Karpas-422 (cell line): ENCODE measurements at places on chromosomes 1 and 21. TPM values are rescaled to one million over a fixed set of nuclear protein-coding genes. Genes with fewer than 3 reads are reported as not detected.
A peak's percentile ranks its signal among the peaks of the same experiment; 100 is the strongest.

DNA sequence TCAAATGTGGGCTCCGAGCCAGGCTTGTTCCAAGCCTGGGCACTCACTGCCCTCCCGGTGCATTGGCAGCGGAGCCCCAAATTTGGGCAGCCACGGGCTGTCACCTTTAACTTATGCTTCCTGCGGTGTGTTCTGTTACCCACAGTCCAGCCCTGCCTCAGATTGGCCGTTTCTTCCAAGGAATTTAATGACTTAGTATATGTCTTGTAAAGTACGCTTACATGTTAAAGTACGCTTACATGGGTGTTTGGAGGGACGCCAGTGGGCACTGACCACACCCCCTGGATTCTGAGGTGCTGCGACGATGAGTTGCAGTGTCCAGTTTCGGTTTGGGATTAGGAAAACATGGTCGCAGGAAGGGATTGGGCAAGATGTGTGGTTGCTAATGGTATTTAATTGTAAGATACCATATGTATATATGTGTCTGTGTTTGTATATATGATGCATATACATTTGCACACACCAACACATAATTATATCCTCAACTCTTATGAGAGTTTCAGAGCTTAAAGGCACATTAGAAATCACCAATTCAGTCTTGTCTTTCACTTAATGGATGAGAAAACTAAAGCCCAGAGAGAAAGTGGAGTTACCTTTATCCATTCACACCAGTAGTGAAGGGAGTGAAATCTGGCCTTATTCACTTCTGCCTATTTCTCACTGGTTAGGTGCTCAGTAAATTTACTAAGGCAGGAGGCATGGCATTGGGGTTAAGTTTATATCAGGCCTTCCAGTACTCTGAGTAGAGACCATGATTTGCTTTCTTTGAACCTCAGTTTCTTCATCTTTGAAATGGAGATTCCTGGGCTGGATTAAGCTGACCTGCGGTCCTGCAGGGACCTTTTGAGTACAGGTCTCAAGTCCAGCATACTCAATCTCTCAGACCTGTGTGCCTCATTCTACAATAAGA lies 1.0 kb downstream of the SMYD2 start:
- H3K27ac ChIP-seq = no peak overlapping the region
- DNase-seq = no peak
- peaks cover 21% of the 10 kb centered on the region for H3K4me1 ChIP-seq

GRCh38 chr1:242522996-242523718 lies 1.3 kb downstream of the PLD5 start:
- H3K36me3 ChIP-seq = no peaks in the 10 kb centered on the region
- DNase-seq = no peak
- no peaks in the 10 kb centered on the region for H3K4me1 ChIP-seq

GRCh38 chr1:220717800-220718640 lies 27.9 kb downstream of the C1orf115 start:
- no peak for DNase-seq
- peak overlapping the region; percentile 1; the same call in 1 of the 2 replicates for H3K27ac ChIP-seq
- H3K4me3 ChIP-seq = peak overlapping the region; percentile 6; the same call in 1 of the 2 replicates
- H3K27me3 ChIP-seq = no peaks in the 10 kb centered on the region
- H3K4me1 ChIP-seq = peaks cover 21% of the 10 kb centered on the region

- H3K27ac ChIP-seq = no peak overlapping the region
- DNase-seq = no peak
- no peaks in the 10 kb centered on the region for H3K27me3 ChIP-seq
- no peak overlapping the region for H3K4me3 ChIP-seq
- H3K4me1 ChIP-seq = no peaks in the 10 kb centered on the region
These were observed 302.0 kb downstream of the SIPA1L2 start for GRCh38 chr1:232327899-232328298.

- no peak overlapping the region for H3K27ac ChIP-seq
- H3K4me1 ChIP-seq = no peaks in the 10 kb centered on the region
- H3K36me3 ChIP-seq = no peaks in the 10 kb centered on the region
- no peak overlapping the region for H3K4me3 ChIP-seq
These were observed 251.3 kb upstream of the FGGY start for GRCh38 chr1:59045636-59046035.

Gene NCSTN
- 76.9 and 79.9 TPM in 2 replicates for total RNA-seq

Gene LCE1D
- total RNA-seq = not detected in 2 replicates

Gene SAMD13
- 1.6 and 3.1 TPM in 2 replicates for total RNA-seq
